Urinary bladder (tissue), 4 donors: ENCODE measurements at places on chromosomes 12 and 14. TPM values are rescaled to one million over a fixed set of nuclear protein-coding genes. Genes with fewer than 3 reads are reported as not detected.

The IL26 gene
- not detected for total RNA-seq

The CLEC4D gene
- total RNA-seq: 0.32 TPM

The TAS2R9 gene
- 0.37 TPM for total RNA-seq

The MYF5 gene
- 5.4 TPM for total RNA-seq

The METTL3 gene
- 64.4 TPM for total RNA-seq

The NGB gene
- not detected for total RNA-seq

The COL2A1 gene
- total RNA-seq: 2.3 TPM

The RHOJ gene
- total RNA-seq: 36.9 TPM

The OTOGL gene
- total RNA-seq: 4.5 TPM

The LALBA gene
- not detected for total RNA-seq

The SAMD15 gene
- total RNA-seq: 1.3 TPM

The B4GALNT1 gene
- total RNA-seq: 3.6 TPM

The TOMM20L gene
- not detected for total RNA-seq

The HOTAIR gene
- total RNA-seq: 1.1 TPM

The DPF3 gene
- total RNA-seq: 2.2 TPM

The ADAM20 gene
- 2.7 TPM for total RNA-seq

The ADAM21 gene
- total RNA-seq: not detected

The DNAJC22 gene
- total RNA-seq: 1.0 TPM

The TMEM132D gene
- 0.32 TPM for total RNA-seq

The LTA4H gene
- 79.3 TPM for total RNA-seq

The DCP1B gene
- total RNA-seq: 16.7 TPM

The CCDC175 gene
- 0.74 TPM for total RNA-seq

The TTC7B gene
- total RNA-seq: 20.0 TPM

The NOC4L gene
- 4.3 TPM for total RNA-seq

The TAS2R43 gene
- 23.7 TPM for total RNA-seq

The ITGB7 gene
- 1.6 TPM for total RNA-seq

The SYCP3 gene
- 0.21 TPM for total RNA-seq

The OR4K15 gene
- total RNA-seq: not detected

The TAS2R42 gene
- total RNA-seq: not detected

The ACACB gene
- 34.5 TPM for total RNA-seq

The SERPINA10 gene
- total RNA-seq: not detected

The SERPINA1 gene
- 1.9 TPM for total RNA-seq

The ESYT1 gene
- total RNA-seq: 85.1 TPM

The PTPRR gene
- 2.7 TPM for total RNA-seq

The FOXA1 gene
- 14.1 TPM for total RNA-seq

The CARMIL3 gene
- 1.5 TPM for total RNA-seq
